Stimulated activated CD8-positive, alpha-beta memory T cell treated with anti-CD3 and anti-CD28 coated beads, Interleukin-4, amount 100 ng/mL, for 1 hour (primary cell): ENCODE measurements at places on chromosomes 4 and X.

DNA sequence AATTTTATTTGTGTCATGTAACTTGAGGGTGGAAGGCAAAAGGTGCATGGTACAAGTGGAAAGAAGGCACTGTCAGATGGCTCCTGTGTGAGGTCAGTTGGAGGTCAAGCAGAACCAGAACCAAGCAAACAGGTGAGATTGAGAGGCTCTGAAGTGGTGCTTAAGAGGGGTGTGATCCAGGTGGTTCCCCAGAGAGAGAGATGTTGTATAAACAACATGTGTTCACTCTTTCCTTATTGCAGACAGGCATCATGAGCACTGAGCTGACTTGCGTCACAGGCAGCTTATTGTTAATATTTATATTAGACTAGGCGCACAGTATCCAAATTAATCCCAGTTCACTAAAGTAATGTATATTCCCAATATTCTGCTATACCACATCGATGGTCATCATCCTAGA is 56.8 kb downstream of the CXCL13 start:
- DNase-seq, result no peak

DNA sequence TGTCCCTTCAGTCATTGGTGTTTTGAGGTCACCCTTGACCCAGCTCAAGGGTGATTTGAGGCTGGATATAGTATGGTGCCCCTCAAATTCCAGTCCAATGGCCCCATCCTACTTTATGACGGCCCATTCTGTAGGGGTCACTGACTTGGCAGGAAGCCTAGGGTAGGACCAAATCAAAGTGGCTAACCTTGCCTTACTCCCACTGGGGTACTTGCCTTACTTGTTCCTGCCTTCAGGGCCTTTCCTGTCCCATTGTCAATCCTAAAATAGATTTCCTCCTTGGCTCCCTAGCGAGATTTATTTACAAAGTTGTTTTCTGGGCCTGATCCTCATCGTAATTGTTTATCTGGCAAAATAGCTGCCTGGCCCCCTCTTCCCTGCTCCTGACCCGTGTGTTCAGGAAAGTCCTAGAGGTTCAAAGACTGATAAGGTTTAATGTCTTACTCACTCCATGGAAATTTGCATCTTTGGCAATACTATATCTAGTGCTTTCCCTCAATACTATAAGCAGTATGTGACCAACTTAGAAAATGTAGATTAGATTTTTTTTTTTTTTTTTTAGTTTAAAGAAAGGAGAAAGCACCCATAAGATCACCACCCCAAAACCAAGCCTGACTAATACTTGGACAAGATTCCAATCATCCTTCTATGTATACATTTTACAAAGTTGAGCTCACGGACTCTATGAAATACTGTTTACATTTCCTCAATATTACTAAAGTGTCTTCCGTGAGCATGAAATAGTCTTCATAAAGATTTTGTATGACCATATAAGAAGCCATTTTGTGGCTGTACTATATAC is 44.8 kb downstream of the MSN start:
- DNase-seq, result no peak

GRCh38 chr4:146407257-146407656 is 114.5 kb downstream of the SLC10A7 start:
- DNase-seq, result no peak

DNA sequence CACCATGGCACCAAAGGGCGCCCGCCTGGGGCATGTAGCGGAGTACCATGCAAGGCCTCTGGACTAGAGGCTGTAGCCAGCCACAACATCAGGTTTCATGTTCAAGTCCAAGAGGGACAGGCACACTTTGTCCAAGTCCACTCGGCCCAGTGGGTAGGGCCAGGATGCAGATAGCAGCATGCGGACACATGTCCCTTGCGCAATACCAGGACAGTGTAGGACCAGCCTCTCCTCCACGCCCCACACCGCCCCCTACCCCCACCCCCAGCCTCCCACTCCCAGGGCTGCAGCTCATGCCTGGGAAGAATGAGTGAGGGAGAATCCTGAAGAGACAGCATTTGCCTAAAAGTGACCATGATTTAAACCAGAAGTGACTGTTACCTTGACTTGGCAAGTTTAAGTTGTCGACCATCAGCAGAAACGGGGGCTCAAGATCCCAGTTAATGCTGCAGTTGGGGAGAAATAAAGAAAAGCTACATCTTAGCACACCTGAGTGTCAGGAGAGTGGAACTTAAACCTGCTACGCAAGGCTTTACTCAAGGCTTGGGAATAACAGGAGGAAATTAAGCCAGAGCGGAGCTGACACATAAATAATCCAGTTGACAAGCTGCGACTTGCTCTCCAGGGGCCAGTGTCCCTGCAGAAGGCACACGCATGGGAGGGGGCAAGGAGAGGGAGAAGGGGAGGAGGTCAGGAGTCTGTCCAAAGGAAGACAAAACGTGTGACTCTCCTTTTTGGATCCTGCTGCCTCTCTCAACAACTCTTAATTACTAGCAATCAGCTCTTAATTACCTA is 221.7 kb downstream of the BCOR start:
- no peak for DNase-seq

DNA sequence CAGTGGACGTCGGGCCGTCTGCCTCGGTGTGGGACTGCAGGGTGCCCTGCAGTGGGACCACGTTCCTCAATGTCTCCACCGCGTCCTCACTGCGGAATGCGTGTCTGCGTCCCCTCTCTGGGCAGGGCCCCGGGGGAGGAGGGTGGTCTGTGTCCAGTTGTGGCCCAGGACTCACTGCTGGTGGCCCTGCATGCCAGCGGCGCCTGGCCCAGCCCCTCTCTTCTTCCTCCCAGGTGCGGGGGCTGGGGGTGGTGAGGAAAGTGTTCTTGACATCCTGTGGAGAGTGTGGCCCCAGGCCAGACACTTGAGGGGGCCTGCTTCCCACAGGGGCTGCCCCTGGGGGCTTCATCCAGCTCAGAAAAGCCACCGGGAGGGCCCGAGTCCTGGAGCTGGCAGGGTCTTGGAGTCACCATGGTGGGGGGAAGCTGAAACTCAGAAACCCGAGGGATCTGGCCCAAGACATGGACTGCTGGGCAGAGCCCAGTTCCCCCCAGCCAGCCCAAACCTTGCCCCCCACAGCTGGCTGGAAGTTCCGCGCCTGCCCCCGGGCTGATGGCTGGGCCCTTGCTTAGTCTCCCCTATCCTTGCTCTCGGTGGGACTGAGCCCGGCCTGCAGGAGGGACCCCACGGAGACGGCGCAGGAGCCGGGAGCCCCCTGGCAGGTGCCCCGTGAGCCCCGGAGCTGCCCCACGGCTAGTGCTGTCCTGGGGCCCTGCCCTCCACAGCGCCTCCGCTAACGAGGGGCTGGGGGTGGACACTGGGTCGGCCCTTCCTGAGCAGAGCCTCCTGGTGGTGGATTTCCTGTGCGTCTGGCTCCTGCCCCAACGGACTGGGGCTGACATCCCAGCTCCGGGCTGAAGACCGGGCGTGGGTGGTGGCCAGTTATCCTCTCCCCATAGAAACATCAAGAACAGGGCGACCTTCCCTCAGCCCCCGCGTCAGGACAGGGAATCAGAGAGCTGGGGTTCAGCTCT is 2.9 kb downstream of the DOK7 start:
- no peak for DNase-seq

DNA sequence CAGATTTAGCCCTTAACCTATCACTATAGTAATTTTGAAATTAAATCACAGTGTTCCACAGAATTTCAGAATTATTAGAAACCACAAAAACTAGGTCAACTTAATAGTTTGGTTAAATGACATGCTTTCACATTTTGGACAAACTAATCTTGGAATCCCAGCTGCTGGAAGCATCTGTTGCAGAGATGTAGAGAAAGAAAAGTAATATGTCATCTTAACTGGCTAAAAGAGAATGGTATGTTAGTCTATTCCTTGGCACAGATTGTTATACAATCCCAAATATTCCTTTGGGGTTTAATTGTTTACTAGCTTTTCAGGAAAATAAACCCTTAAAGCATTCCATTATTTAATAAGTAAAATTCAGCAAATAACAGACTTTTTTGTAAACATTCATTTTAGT is 519.9 kb downstream of the IL15 start:
- DNase-seq, result no peak

GRCh38 chr4:123232439-123232838 is 164.2 kb upstream of the SPRY1 start:
- no peak for DNase-seq

- no peak for DNase-seq
Measured at GRCh38 chrX:131067846-131068745, 9.9 kb downstream of the ARHGAP36 start.

DNA sequence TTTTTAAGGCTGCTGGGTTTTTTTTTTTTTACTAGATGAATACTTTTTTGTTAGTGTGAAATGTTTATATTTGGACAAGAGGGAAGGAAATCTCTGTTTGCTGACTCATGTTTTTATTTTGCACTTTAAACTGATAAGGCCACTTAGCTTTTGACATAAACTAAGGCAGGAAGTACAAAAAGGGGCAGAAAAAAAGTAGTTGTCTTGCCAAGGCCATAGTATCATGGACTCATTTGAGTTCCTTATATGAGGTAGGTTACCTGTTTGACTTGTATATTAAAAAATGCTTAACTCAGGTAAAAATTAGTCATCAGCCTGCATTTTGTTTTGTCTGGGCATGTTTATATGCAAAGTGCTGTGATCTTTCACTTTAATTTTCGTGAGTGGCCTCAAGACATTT is 26.0 kb downstream of the SMAD1 start:
- no peak for DNase-seq

DNA sequence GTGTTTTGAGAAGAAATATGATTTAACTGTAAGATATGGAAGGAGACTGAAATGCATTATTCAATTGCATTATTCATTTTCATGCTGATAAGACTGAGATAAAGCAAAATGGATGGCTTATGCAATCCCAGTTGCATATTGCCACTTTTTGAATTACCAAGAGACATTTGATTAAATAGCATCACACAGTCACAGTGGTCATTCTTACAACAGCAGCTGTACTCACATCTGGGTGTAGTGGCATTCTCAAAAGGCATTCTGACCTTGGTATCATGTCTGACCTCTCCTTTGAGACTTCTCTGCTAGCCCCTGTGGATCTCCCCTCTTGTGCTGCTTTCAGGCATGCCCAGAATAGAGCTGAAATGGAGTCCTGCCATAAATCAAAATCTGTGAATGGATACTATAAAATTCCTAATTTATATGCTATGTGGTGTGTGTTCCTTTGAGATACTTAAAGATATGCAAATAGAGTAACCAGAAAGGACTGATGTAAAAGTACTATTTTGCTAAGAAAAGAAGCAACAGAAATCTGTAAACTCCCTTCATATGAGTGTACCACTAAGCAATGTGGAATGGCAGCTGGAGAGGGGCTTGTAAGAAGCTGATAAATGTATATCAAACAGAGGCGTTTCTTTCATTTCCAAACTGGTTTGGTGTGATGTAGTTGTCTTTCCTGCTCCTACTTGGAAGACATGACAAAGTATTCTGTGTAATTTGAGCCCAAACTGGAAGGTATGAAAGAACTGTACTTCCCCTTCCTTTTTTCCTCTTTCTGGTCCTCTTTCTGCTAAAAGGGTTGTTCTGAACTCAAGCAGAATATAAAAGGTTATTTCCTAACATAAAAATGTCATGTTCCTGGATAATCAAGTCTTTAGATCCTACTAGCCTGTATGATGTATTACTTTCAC is 25.4 kb upstream of the METAP1 start:
- no peak for DNase-seq

DNA sequence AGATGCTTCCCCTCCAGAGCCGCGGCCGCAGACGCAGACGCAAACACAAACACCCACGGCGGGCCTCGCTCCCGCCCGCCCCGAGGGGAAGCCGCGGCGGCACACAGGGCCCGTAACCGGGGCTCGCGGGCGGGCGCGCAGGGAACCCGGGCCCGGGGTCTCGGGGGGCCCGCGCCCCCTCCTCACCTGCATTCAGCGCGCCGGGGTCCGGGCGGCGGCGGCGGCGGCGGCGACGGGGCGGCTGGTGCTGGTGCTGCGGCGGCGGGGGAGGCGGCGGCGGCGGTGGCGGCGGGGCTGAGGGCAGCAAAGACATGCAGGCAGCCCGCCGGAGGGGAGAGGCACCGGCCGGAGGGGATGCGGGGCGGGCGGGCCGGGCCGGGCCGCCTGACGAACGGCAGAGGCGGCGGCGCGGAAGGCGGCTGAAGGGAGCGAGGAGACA is 255 bp upstream of the CNOT6L start:
- no peak for DNase-seq

DNA sequence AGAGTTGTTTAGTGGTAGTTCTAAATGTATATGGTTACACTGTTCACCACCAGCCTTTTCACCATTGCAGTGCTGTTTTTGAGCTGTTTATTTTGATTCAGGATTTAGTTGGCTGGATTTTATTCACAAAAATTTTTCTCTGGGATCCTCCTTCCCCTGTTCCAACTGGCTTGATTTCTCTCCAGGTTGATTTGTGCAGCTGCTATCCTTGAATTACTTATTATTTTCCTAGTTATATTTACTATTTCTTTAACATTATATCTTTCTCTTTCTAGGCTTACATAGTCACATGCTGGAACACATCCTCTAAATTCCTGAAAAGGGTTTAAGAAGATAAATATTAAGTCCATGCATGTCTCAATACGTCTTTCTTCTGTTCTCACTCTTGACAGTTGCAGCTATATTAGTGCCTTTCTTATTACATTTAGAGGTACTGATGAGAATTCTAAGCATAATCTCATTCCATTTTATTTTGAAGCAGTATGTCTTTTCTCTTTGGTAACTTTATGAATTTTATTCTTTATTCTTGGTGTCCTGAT is 82.2 kb downstream of the SUPT20HL2 start:
- DNase-seq, result no peak

- no peak for DNase-seq
Measured at GRCh38 chr4:5894266-5894665, 1.4 kb upstream of the CRMP1 start.

- no peak for DNase-seq
Measured at GRCh38 chrX:43493756-43494155, 162.3 kb upstream of the MAOA start.

GRCh38 chr4:122602277-122603142 is 18.4 kb downstream of the IL21 start:
- no peak for DNase-seq

GRCh38 chrX:21295246-21295820 is 78.9 kb upstream of the CNKSR2 start:
- no peak for DNase-seq

DNA sequence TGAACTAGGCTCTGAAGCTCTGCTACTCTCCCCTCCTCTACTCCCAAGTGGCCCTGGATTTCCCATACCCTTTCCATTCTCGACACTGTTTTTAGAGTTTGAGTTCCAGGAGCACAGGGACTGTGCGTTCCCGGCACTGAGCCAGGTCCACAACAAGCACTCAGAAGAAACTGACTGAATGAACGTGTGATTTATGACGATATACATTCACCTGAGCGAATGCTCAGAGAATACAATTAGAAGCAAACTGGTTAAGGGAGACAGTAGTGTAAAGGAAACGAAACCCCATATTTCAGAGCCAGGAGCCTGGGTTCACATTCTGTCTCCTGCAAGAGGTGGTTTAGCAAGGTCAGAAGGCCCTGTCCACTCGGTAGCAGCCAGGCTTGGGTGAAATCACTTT is 1.4 kb upstream of the KIAA0232 start:
- DNase-seq, result no peak
